ENCODE measurements at places on chromosomes 6 and 20.
A peak's percentile ranks its signal among the peaks of the same experiment; 100 is the strongest.

DNA sequence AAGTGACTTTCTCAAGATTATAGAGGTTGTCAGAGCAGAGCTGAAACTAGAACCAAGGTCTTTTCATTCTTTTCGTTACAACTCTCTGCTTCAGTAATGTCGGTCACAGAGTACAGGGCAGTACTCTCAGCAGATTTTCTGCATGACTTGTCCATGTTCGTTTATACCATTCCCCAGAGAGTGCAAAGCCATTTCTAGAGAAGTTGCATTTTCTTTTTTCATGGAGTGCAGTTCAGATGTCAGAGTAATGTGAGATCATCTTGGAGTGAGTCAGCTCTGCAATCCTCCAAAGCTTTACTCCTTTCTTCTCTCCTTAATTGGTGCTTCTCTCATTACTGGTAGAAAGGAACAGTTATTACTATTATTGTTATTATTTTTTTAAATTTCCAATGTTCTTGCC lies 115.6 kb upstream of the B3GAT2 start:
- no peak for DNase-seq

DNA sequence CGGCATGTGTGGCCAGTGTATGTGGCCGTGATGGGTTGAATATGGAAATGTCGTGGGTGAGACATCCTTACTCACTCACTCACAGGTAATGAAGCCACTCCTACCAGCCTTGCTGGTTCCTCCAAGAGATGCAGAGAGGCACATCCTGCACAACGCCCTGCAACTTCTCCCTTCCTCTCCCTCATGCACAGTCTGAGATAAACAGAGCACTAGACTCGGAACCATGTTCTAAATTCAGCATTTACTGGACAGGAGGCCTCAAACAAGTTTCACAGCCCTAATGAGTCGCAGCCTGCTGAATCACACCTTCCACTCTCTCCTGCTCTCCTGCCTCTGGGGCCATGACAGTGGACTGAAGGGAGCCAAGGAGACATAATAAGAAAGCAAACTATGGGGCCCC lies 91.2 kb downstream of the ISM1 start:
- DNase-seq: no peak

DNA sequence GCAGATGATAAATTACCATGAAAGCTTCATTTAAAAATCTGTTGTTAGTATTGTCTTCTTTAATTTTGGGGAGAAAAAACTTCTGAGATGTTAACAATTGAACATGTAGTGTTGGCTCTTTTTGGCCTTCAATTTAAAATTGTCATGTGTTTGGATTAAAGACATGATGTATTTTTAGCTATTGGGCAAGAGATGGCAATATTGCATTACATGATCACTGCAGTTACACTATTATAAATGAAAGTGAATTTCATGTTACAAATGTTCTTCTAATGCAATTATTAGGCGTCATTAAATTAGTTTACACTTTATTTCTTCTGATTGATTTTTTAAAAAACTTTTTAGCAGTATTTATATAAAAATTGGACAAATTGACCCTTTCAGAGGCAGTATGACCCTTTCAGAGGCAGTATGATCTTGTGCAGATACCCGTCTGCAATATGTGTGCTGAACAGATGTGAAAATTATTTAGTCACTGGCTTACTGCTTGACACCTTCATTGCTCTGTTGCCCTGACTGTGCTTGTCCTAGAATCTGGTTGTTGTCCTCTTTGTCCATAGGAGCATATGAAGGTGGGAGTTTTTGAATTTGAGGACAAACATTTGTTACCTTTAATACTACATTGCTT lies 25.8 kb downstream of the CDKAL1 start:
- DNase-seq: no peak

DNA sequence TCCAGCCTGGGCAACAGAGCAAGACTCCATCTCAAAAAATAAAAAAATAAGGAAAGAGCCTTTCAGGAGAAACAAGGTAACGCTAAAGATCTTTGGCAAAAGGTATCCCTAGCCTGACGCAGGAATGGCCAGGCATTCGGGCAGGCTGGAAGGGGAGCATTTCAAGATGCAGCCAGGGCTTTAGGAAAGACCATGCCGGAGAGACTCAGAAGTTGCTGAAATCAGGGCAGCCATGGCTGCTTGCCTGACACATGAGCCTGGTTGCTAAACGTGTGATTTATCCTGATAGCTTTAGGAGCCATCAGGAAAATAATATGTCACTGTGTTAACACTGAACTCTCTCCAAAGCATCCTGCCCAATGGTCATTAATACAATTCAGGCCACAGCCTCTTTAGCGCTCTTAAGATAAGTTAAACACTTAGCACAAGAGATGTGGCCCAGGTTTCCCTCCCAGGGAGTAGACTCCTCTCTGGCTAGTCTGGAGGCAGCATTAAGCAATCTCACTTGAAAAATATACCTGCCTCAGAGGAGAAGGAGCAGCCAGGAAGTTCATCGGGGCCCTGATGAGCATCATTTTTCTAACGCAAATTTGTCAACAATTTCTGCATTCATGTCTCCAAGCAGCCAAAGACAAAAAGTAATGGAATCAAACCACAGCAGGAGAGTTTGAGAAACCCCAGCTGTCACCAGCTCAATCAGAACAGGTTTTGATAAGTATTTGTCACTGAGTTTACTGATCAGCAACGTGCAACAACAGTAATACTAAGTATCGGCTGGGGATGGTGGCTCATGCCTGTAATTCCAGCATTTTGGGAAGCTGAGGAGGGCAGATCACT lies 200.0 kb downstream of the ZMYND8 start:
- DNase-seq: no peak

DNA sequence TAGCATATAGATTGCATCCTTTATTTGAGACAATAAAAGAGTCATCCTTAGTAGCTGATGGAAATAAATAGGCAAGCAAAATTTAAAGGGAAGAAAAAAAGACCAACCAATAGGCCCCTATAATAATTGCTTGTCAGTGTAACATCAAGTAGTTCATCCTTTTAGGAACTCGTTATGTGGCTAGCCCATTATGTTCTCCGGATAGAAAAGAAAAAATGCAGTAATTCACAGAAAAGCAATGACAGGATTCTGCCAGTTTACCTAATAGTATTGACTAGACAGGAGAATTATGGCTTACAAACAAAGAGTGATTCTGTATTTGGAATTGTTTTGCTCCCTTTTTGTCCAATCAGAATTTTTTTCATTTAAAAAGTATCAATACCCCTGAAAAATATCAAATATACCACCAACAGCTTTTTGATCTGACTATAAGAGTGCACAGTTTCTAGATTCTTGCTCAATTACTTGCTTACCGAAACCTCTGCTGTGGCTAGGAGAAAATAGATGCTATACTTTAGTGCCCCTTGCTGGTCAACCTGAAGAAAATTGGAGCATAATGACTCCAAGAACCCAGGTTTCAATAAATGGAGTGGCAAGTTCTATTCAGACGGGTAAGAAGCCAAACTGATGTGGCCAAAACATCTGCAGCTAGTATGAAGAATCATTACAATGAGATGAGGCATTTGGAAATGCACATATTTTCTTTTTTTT lies 91.5 kb upstream of the SASH1 start:
- peak; percentile 16 for DNase-seq

- DNase-seq: no peak
Measured at GRCh38 chr20:17809362-17810061, 109.7 kb downstream of the BANF2 start.

- DNase-seq: no peak
Measured at GRCh38 chr6:41445261-41445660, 100.9 kb upstream of the FOXP4 start.

- DNase-seq: no peak
Measured at GRCh38 chr20:1824181-1824580, 71.0 kb upstream of the SIRPA start.

DNA sequence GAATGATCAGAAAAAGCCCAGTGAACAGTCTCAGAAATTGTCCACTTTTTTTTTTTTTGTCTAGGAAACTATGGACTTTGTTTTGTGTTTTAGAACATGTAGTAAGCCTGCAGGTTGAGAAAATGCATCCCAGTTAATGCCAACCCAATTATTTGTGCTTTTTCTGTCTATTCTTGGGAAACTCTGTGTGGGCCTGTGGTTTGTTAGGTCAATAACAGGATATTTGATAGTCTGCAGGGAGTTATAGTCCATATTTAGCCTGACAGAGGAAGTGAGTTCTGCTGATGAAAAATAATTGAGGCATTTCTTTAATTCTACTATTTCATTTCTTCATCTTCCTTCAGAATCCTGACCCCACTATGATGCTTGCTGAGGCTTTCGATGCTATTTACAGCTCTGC lies 154.0 kb upstream of the LAMP5 start:
- DNase-seq: no peak

DNA sequence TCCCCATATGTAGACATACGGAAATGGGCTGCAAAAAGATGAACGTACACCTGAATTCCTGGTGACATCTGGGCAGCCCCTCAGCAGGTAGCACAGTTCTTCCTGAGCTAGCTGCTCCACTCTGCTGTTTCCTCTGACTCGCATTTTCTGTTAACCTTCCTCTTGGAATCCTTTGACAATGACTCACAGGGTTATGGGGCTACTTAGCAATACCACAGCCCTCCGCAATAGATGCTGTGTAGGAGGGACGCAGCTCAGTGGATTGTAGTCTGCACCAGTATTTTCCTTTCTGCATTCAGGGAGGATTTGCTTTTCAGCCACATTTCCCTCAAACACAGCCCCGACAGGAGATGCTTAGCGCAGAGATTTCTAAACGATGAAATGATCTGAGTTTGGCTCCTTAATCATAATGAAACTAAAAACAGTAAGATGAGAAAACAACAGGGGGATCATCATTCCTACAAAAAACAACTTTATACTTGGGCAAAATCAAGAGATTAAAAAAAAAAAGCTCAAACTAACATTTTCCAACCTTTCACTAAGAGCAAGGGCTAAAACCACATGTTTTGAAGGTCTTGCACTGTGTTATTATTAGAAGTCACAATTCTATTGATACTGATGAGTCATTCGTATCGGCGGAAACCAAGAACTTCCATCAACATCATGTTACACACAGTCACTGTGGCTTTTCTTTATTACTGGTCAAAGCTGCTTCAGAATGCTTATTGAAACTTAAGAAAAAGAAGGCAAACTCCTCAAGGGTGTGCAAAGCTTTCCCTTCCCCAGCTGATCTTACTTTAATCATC lies 12.2 kb downstream of the BACH2 start:
- DNase-seq: peak; percentile 54

GRCh38 chr6:25279748-25280343 lies 672 bp downstream of the CARMIL1 start:
- DNase-seq: peak; percentile 49

- DNase-seq: no peak
Measured at GRCh38 chr20:52610749-52611148, 361.4 kb upstream of the TSHZ2 start.

- DNase-seq: peak; percentile 59
Measured at GRCh38 chr20:34904202-34904621, 27.8 kb downstream of the ACSS2 start.

- DNase-seq: peak; percentile 14
Measured at GRCh38 chr6:96649926-96650325, 87.0 kb downstream of the FHL5 start.

- DNase-seq: peak; percentile 62
Measured at GRCh38 chr6:111565326-111566221, 40.1 kb downstream of the TRAF3IP2 start.

GRCh38 chr6:36430351-36430750 lies 12.3 kb downstream of the PXT1 start:
- no peak for DNase-seq

DNA sequence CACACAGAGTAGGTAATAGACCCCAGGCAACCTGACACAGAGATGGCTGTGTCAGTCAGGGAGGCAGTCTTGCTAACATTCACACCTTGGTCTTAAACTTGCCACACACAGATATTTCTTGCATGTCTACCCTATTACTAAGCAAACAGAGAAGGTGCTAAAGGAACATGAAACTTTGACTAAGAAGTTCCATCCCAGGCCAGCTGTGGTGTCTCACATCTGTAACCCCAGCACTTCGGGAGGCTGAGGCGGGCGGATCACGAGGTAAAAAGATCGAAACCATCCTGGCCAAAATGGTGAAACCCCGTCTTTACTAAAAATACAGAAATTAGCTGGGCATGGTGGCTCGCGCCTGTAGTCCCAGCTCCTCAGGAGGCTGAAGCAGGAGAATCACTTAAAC lies 222.4 kb upstream of the JARID2 start:
- DNase-seq: peak; percentile 84

DNA sequence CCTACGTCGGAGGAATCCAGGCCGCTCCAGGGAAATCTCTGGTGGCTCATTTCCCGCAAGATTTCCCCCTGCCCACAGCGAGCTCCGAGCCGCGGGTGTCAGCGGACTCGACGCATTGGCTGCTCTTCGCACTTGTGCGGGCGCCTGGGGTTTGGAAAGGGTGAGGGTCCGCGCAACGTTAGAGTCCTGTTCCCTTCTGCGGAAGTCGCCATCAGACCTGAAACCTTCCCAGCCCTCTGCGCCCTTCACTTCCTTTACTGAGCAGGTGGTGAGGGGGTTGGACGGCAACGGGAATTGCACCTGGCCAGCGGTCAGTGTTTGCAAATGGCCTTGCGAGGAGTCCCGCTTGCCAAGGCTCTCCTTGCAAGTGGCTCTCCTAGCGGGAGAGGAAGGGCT lies 8.4 kb downstream of the PAX1 start:
- no peak for DNase-seq

- no peak for DNase-seq
Measured at GRCh38 chr6:17881085-17881858, 106.2 kb downstream of the KIF13A start.

DNA sequence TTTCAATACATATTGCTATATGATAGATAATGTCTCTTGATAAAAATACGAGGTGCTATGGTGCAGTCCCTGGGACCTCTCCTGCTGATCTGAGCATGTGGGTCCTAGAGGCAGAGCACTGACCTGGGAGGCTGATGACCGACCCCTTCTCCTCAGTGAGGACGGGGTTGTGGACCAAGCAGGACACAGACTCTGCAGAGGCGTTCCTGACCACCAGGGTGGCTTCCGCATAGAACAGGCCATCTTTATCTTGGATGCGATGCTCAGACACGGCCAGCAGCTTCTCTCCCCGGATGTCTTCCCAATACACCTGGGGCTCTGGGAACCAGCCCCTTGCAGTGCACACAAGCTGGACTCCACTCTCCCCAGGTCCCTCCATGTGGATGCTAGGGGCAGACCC lies 4.2 kb downstream of the BTNL2 start:
- DNase-seq: no peak

DNA sequence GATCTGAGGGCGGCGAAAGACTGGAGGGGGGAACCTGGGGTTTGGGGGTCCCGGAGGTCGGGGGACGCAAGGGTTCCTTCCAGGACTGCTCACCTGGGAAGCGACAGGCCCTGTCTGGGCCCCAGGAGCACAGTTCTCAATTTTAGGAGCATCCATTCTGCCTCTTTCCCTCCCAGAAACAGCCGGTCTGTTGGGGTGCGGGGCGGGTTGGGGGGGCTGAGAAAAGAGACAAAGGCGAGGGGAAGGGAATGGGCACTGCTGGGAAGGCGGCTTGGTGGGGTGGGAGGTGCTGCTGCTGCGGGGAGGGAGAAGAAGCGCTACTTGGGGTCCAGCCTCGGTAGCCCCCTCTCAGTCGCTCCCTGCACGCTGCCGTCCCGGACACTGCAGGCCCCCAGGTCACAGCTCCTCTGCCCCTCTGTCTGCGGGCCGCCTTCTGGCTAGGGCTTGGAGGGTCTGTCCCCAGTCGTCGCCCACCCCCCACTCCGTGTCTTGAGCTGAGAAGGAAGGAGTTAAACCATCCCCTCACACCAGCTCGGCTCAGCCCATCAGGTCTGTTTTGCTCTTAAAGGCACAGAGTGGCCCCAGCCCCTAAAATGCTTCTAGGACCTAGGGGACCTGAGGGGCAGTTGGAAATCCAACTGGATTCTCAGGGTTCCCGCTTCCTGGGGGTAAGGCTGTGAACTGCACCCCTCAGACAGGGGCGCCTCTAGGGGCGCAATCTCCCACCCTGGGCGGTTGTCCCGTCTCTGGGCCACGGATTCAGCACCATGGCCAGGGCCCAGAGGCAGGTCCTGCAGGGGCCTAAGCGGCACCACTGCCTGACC lies 690 bp downstream of the GDAP1L1 start:
- peak; percentile 50 for DNase-seq
